GM12878 (cell line): ENCODE measurements at places on chromosomes 16 and 17.

DNA sequence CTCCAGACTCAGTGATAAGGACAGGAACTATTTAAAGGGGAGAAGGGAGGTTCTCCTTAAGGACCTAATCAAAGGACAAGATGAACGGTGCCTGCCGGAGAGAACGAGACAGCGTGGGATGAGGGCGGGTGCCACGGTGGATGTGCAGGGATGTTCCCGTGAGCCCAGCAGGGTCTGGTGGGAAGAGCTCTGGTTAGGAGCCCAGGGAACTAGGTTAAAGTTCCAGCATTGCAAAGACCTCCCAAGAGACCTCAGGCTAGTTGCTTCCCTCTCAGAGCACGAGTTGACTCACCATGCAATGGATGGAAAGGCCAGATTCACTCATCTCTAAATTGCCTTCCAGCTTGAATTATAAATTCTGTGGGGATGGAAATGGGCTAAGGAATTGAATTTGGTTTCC is 14.7 kb downstream of the CCR7 start:
- DNase-seq, result no peak

GRCh38 chr16:67104845-67105244 is 4.9 kb upstream of the PHAF1 start:
- DNase-seq, result no peak

DNA sequence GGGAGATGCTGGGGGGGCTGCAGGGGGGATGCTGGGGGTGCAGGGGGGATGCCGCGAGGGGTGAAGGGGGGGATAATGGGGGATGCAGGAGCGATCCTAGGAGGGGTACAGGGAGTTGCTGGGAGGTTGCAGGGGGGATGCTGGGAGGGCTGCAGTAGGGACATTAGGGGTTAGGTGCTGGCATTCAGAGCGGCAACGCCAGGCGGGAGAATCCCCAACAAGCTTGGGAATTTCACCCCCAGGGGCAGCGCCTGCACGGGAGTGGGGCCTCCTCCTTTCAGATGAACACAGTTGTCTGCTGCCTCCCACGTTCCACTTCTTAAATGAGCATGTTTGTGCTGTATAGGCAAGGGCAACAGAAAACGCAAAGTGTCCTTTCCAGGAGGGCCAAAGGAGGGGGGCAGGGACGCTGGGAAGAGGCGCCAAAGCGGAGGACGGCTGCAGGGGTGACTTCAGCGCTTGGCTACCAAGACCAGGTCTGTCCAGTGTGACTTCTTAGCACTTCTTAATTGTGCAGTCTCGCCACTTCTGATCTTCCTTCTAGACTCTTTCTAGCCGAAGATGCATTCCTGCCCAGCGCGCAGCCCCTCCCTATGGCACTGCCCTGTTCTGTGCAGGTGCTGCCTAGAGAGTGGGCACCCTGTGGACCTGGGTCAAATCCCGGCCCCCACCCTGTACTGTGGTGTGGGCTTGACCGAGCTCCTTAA is 2.0 kb upstream of the SLC6A4 start:
- no peak for DNase-seq

DNA sequence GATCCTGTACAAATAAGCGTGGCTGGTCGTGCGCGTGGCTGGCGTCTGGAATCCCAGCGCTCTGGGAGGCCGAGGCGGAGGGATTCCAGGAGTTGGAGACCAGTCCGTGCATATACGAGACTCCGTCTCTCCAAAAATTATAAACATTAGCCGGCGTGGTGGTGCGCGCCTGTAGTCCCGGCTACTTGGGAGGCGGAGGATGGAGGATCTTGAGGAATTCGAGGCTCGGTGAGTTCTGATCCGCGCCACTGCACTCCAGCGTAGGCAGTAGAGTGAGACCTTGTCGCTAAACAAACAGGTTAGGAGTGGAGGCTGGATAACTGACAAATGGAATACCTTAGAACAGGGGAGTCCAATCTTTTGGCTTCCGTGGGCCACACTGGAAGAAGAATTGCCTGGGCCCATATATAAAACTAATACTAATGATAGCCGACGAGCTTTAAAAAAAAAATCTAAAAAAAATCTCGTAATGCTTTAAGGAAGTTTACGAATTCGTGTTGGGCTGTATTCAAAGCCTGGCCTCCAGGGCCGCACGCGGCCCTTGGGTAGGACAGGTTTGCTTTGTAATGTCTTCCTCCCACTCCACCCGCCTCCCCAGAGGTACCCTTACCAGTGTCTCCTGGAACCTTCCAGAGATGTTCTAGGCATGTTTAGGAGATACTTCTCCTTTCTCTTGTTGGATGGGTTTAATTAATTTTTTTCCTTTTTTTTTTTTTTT is 909 bp upstream of the RSL1D1 start:
- DNase-seq, result no peak

- DNase-seq, result no peak
Observed at GRCh38 chr17:83180264-83180995, 101.0 kb downstream of the METRNL start.

GRCh38 chr17:68384471-68384870 is 72.8 kb downstream of the WIPI1 start:
- DNase-seq, result no peak

DNA sequence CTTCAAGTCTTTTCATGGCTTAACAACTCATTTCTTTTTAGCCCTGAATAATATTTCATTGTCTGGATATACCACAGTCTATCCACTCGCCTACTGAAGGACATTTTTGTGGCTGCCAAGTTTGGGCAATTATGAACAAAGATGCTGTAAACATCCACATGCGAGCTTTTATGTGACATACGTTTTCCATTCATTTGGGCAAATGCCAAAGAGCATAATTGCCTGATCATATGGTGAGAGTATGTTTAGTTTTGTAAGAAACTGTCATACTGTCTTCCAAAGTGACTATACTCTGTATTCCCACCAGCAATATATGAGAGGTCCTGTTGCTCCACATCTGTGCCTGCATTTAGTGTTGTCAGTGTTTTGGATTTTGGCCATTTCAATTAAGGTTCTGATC is 81.3 kb downstream of the ELAC2 start:
- no peak for DNase-seq

- DNase-seq, result no peak
Observed at GRCh38 chr16:46717692-46718091, 28.2 kb downstream of the ORC6 start.

GRCh38 chr16:88045820-88046303 is 94.6 kb downstream of the BANP start:
- DNase-seq, result peak; percentile 86

GRCh38 chr17:21452377-21453143 is 76.4 kb downstream of the KCNJ12 start:
- DNase-seq, result no peak

- DNase-seq, result peak; percentile 82
Observed at GRCh38 chr17:67594115-67594880, 123.4 kb upstream of the NOL11 start.

GRCh38 chr16:74892574-74893461 is 92.1 kb downstream of the WDR59 start:
- peak; percentile 34 for DNase-seq

DNA sequence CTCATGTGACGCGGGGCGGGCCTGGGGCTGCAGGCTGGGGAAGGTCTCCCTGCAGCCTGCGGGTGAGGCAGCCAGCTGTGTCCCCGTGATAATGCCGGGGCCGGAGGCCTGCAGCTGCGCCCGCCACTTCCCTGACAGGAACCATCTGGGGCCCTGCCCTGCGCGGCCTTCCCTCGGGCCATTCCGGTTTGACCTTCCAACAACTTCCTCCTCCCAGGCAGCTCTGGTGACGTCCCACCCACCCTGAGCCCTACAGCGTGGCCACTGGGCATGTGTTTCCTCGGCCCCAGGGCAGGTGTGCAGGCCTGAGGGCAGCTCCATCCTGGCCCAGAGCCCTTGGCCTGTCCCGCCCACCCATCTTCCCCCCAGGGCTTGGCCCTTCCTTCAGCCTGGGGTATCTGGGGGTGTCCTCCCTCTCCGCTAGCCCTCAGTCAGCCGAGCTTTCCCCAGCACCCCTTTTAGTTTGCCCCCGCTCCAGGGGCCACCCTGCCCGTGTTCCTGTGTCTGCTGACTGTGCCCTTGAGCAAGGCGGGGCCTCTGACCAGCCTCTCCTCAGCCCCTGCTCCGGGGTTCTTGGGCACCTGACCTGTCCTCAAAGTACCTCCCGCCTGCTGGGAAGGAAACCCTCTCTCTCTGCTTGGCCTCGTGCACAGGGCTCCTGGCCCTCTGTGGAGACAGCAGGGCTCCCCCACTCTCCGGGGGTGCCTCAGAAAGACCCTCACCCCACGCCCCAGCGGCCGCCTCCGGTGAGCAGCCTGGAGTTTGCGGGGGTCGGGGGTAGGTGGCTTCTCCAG is at the start of gene CBFA2T3:
TSS of gene CBFA2T3 (minus strand) at position 190 of the 794 bp plus-strand sequence. CDS start 400 bp downstream, outside the sequence.
- no peak for DNase-seq

GRCh38 chr17:2157675-2158395 is 102.9 kb downstream of the HIC1 start:
- no peak for DNase-seq

GRCh38 chr17:21213638-21214014 is 335 bp downstream of the TMEM11 start:
- no peak for DNase-seq

DNA sequence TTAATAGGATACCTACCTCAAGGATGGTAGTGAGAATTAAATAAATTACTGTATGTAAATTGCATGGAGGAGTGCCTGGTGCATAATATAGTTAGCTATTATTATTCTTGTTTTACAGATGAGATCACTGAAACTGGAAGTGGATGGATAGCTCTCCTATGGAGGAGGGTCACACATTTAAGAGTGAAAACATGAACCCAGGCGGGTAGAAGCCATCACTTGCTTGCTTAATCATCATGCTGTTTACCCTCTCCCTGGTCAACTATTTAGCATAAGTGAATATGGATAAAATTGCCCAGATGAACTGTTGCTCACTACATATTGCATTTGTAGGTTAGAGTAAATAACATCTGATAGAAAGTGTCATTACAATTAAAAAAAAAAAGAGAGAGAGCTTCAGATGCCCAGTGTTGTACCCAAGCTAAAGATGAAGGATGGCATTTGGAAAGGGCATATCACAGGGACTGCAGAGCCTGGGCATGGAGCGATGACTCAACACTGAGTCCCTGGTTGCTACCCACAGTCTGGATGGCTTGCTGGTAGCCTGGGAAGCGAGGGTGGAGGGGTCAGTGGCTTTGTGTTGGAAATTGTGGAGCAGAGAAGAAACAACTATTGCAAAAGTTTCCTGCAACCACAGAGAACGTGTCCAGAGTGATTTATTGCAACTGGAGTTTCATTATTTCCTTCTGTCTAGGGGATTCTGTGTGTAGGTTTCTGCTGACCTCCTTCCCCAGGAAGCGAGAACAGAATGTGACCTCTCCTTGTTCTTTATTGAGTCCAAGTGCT is 414.4 kb downstream of the SHISA9 start:
- no peak for DNase-seq
